Umbilical cord (tissue), 2 donors: ENCODE measurements at places on chromosomes 2 and 18. TPM values are rescaled to one million over a fixed set of nuclear protein-coding genes. Genes with fewer than 3 reads are reported as not detected.
A peak's percentile ranks its signal among the peaks of the same experiment; 100 is the strongest.

NGEF gene
- 1.2 TPM for total RNA-seq

DNA sequence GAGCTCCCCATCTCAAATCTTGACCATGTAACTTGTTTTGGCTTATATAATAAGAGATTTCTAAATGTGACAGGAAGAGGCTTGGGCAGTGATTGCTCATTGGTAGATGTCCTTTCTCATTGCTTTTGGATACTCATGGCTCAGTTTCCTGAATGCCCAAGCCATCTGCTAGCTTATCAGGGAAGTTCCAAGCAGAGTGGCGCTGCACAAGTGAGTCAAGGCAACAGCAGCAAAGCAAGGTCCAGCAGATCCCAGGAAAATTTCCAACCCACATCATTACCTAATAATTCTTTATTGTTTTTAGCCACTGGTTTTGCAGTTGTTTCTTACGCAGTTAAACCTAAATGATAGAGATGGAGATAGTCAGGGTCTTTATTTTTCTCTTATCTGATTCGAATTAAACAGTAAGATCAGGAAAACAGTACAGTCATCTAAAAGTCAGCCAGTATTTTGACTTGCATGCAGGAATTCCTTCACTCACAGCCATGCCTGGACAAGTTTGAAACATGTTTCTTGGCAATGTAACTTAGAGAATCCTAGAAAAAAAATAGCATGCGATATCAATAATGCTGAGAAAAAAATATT is 349.7 kb upstream of the TMEFF2 start:
- DNase-seq, result peak; percentile 61

GRCh38 chr2:125167152-125167551 is 1142.1 kb downstream of the CNTNAP5 start:
- DNase-seq, result no peak

GRCh38 chr18:75156831-75157230 is 52.1 kb downstream of the PTGR3 start:
- DNase-seq, result no peak
